Osteoblast (primary cell): ENCODE measurements at places on chromosomes 12 and 14. TPM values are rescaled to one million over a fixed set of nuclear protein-coding genes. Genes with fewer than 3 reads are reported as not detected.

- no peak overlapping the region for H3K27ac ChIP-seq
- H3K27me3 ChIP-seq = no peaks in the 10 kb centered on the region
Observed at GRCh38 chr12:93704122-93704521, 26.9 kb downstream of the CRADD start.

Gene GRIN2B
- total RNA-seq = not detected in 2 replicates

- no peak for DNase-seq
- no peak overlapping the region for H3K27ac ChIP-seq
- H3K36me3 ChIP-seq = no peaks in the 10 kb centered on the region
- peaks cover 3% of the 10 kb centered on the region for H3K27me3 ChIP-seq
Observed at GRCh38 chr12:4864575-4864974, 45.1 kb upstream of the KCNA1 start.

Gene CLEC6A
- not detected in 2 replicates for total RNA-seq

- H3K4me3 ChIP-seq = no peak overlapping the region
- H3K36me3 ChIP-seq = no peaks in the 10 kb centered on the region
- no peak for DNase-seq
Observed at GRCh38 chr14:89805501-89805900, 149.0 kb downstream of the EFCAB11 start.

Gene GPR84
- 0.36 TPM in 1 of 2 replicates, not detected in the other for total RNA-seq

Gene ZFHX2
- 0.59 and 0.72 TPM in 2 replicates for total RNA-seq

Gene TEX52
- not detected in 2 replicates for total RNA-seq

GRCh38 chr12:111505601-111506036 is 93.5 kb downstream of the ATXN2 start:
- peaks cover 72% of the 10 kb centered on the region for H3K36me3 ChIP-seq
- no peak for DNase-seq
- H3K4me1 ChIP-seq = no peaks in the 10 kb centered on the region

DNA sequence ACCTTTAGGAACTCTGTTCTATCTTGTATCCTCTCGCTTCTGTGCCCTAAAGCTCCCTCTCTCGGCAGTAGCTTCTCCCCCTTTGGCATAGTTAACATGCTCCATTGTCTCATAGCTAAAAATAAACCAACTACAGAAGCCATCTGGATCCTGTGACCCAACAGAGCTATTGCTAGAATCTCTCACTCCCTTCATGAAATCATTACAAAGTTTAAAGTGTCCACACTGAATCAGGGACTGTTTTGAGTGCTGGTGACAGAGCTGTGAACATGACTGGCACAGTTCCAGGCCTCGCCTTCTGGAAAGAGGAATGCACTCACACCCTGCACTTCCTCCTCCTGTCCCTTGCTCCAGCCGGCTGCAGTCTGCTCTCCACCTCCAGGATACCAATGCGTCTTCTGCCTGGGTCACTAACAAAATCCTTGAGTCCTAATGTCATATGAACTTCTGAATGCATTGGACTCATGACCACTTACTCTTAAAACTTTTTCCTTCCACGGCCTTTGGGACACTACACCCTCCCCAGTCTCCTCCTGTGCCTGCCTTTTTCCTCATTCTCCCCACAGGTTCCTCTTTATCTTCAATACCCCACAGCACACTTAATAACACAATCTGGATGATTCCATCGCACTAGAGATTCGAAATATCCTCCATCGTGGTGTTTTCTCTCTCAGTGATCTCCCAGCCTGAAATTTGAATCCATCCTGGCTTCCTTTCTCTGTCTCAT is 13.2 kb downstream of the PLBD1 start:
- H3K4me1 ChIP-seq = no peaks in the 10 kb centered on the region
- H3K4me3 ChIP-seq = no peak overlapping the region
- no peak overlapping the region for H3K27ac ChIP-seq

GRCh38 chr12:120922279-120922678 is 18.1 kb upstream of the SPPL3 start:
- no peak overlapping the region for H3K27ac ChIP-seq
- no peak for DNase-seq
- no peaks in the 10 kb centered on the region for H3K4me1 ChIP-seq
- no peaks in the 10 kb centered on the region for H3K27me3 ChIP-seq

DNA sequence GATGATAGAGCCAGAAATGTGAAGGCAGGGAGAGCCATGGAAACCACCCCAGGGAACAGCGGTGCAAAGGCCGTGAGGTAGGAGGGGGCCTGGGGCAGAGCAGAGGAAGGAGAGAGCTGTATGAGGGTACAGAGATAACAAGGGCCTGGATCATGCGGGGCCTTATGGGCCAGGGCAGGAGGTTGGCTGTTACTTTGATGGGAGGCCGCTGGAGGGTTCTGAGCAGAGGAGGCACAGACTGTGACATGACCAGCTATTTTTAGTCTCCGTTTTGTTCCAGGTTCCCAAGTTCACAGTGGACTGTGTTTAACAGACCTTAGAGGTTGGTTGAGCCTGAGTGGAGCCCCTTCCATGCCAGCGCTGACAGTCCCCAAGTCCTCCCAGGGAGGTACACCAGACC is 118.6 kb downstream of the GCH1 start:
- H3K27ac ChIP-seq = no peak overlapping the region
- peaks cover 49% of the 10 kb centered on the region for H3K36me3 ChIP-seq
- no peaks in the 10 kb centered on the region for H3K27me3 ChIP-seq
- H3K4me3 ChIP-seq = no peak overlapping the region

DNA sequence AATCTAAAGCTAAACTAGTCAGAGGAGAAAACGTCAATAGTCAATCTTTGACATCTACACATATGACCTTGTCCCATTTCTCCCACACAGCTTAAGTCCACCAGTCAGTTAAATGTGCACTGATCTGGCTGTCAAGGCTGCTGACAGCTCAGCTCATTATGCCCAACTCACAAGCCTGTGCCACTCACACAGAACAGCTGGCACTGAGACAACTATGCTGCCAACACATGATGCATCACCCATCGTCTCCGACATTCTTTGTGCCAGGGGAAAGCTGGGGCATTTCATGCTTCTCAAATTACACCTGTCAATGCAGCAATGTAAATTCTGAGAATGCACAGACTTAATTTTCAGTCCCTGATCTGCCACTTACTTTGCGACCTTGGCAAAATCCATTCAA is 25.3 kb downstream of the GNS start:
- no peak overlapping the region for H3K4me3 ChIP-seq
- H3K27me3 ChIP-seq = no peaks in the 10 kb centered on the region
- H3K27ac ChIP-seq = no peak overlapping the region
- peaks cover 14% of the 10 kb centered on the region for H3K36me3 ChIP-seq

- no peak for DNase-seq
- no peaks in the 10 kb centered on the region for H3K4me1 ChIP-seq
- no peaks in the 10 kb centered on the region for H3K27me3 ChIP-seq
Observed at GRCh38 chr12:131153956-131154355, 200.2 kb downstream of the ADGRD1 start.

- H3K27me3 ChIP-seq = peaks cover 2% of the 10 kb centered on the region
- H3K36me3 ChIP-seq = no peaks in the 10 kb centered on the region
- H3K4me3 ChIP-seq = no peak overlapping the region
- no peak for DNase-seq
Observed at GRCh38 chr12:78395961-78396360, 468.6 kb upstream of the SYT1 start.
